Dorsolateral prefrontal cortex (tissue), 122 donors: ENCODE measurements at places on chromosomes 3 and 15. TPM values are rescaled to one million over a fixed set of nuclear protein-coding genes. Genes with fewer than 3 reads are reported as not detected.

Gene AGTR1
- not detected for total RNA-seq

Gene IQGAP1
- total RNA-seq = 76.9 TPM

Gene RARRES1
- total RNA-seq = 2.0 TPM

Gene TMEM108
- 38.5 TPM for total RNA-seq

Gene LMAN1L
- 3.3 TPM for total RNA-seq

Gene OCA2
- total RNA-seq = 4.9 TPM

Gene ITIH1
- not detected for total RNA-seq

Gene SUSD5
- total RNA-seq = 9.8 TPM

Gene PIGZ
- total RNA-seq = 15.8 TPM

DNA sequence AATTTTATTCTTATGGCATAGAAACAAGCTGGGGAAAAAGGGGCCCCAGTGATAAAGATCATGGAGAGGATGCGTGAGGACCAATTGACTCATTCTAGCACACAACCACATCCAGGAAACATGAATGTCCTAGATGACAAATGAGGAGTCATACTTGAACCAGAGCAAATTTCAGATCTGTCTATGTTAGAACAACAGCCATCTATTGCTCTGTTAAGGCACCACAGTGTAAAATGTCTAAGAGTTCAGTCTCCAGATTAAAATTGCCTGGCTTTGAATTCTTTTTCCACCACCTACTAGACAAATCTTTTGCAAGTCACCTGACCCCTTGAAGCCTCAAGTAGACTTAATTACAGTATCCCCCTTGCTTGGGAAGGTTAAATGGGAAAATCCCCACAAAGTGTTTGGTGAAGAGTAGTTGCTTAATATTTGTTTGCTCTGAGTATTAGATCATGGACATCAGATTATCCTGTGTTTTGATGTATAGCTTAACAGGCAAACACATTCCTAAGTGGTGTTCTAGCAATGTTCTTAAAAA, 258.7 kb upstream of the TGFBR2 start:
- no peak for DNase-seq

- DNase-seq = no peak
Observed at GRCh38 chr3:109023656-109024254, 70.1 kb upstream of the GUCA1C start.

- DNase-seq = no peak
Observed at GRCh38 chr3:113245761-113246161, 34.4 kb downstream of the BOC start.

GRCh38 chr3:173891272-173892100, 493.9 kb downstream of the NLGN1 start:
- peak; percentile 32 for DNase-seq

DNA sequence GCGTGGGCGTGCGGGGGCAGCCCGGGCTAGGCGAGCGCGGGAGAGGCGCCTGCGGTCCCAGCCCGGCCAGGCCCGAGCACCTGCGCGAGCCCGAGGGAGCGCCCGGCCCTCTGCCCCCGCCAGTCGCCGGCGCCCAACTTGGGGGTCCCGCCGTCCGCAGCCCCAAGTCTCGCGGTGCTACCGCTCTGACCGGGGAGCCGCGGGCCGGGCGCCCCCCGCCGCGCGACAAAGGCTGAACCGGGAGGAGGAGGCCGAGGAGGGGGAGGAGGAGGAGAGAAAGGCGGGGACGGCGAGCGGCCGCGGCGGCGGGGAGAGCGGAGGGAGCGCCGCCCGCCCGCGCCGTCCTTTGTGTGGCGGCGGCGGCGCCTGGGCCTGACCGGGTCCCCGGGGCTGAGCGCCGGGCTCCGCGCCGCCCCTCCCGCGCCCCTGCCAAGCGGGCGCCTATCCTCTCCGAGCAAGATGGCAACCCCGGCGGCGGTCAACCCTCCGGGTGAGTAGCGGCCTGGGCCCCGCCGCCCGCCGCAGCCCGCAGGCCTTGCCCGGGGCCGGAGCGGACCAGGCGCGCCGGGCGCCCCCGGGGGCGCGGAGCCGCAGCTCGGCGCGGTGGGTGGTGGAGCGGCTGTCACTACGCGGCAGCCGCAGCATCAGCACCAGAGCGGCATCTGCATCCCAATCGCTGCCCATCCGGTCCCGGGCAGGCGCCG, at the start of gene ARNT2:
Gene ARNT2, plus strand, starts transcription at position 326 of the 704 bp plus-strand sequence. Its CDS starts 134 bp downstream, at position 460.
- peak; percentile 71 for DNase-seq

DNA sequence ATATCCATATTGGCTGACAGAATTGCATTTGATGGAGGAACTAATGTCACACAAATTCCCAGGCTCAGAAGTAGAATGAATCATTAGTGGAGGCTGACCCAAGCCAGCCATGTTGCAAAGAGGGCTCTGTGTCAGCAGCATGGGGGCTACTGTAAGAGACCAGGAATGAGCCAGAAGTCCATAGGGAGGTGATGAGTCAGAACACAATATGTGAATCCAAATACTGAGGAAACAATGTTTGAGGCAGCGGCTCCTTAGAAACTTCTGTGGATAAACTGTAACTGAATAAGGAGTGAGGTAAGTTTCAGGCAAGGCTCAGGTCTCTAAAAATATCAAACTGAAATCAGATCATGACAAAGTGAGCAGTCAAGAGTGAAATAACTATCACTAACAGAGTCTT, 170.7 kb downstream of the WDR72 start:
- no peak for DNase-seq

DNA sequence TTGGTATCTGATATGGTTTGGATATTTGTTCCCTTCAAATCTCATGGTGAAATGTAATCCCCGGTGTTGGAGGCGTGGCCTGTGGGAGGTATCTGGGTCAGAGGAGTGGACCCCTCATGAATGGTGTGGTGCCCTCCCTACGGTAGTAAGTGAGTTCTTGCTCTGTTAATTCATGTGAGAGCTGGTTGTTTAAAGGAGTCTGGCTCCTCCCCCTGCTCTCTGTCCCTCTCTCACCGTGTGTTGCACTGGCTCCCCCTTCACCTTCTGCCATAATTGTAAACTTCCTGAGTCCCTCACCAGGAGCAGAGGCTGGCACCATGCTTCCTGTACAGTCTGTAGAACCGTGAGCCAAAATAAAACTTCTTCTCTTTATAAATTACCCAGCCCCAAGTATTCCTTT, 246.9 kb upstream of the AGTR1 start:
- no peak for DNase-seq

GRCh38 chr3:189361103-189361835, 189.5 kb downstream of the TPRG1 start:
- DNase-seq = no peak

DNA sequence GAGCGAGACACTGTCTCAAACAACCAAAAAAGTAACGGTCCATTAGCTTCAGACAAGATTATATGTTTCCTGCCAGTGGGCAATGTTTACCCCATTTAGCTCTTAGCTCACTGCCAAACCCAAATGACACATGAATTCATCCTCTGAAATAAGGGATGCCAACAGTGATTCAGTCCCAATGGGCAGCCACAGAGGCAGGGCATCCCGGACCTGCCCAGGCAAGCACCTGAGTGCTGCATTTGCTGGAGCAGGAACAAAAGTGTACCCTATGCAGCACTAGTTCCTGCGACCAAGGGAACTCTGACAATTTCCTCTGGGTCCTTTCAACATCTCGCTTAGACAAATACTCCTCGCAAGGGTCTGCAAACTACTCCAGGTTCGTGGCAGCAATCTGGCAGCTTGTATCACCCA, 8.0 kb downstream of the IP6K2 start:
- DNase-seq = no peak

DNA sequence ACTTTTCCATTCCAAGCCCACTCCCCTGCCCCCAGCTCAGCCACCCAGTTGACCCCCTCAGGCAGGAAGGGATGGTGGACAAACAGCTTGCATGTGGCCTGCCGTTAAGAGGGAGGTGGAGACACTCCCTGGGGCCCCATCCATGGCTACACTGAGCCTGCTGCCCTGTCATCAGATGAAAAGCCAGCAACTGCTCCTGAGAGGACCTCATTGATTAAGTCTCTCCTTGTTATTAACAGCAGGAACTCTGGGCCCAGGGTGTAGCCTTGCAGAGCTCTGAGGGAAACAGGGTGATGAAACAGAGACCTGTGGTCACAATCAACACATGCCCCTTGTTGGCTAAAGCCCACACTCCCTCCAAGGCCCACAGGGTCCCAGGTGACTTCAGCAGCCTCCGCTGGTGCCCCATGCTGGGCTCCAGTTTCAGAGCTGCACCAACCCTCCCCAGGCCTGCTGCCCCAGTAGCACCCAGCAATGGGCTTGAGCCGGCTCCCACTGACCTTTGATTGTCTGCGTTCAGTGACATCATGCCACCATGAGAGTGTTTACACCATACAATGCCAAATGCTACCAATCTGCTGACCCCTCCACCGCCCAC, 22.3 kb upstream of the TLE3 start:
- DNase-seq = no peak

DNA sequence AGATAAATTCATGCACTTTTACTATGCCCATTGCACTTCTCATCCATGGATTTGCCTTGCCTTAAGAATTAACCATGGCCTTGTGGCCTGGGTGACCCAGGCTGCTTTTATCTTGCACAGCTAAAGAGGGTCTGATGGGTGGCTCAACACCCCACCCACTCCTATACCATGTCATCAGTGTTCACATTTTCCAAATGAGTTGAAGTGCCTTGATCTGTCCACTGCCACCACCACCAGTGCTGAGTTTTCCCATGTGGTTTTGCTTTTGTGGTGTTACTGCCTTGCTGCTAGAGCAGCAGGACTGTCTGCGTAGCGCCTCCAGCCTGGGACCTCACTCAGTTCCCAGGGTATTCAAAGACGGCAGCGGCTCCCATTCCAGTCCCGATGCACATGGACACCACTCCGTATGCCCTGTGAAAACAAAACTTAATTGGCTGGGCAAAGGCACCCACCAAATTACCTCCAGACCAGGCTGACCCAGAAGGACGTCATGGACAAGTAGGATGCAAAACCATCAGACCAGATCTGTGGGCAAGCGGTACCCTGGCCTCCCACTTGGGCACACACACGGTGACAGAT, 14.1 kb downstream of the ACAA1 start:
- DNase-seq = no peak

GRCh38 chr3:36763850-36764703, at the start of gene DCLK3:
DCLK3 (minus strand) TSS chr3:36764553; CDS start chr3:36764263, 290 bp downstream.
- DNase-seq = peak; percentile 45
